ENCODE measurements at places on chromosomes 3 and 15.

- no peak for DNase-seq
Measured at GRCh38 chr3:161412123-161412522, 40.8 kb upstream of the SPTSSB start.

DNA sequence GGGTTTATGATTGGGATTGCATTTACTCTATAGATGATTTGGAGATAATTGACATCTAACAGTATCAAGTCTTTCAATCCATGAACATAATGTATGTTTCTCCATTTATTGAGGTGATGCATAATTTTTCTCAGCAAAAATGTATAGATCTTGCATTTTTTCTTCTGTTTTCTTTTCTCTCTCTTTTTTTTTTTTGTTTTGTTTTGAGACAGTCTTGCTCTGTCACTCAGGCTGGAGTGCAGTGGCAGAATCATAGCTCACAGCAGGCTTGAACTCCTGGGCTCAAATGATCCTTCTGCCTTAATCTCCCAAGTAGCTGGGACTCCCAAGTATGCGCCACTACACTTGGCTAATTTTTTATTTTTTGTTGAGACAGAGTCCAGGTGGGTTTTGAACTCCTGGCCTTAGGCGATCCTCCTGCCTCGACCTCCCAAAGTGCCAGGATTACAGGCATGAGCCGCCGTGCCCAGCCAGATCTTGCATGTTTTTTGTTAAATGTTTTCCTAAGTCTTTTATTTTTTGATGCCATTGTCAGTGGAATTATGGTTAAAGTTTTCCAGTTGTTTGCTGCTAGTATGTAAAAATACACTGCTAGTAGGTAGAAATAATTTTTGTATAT is 3.1 kb downstream of the LMLN start:
- DNase-seq: no peak

DNA sequence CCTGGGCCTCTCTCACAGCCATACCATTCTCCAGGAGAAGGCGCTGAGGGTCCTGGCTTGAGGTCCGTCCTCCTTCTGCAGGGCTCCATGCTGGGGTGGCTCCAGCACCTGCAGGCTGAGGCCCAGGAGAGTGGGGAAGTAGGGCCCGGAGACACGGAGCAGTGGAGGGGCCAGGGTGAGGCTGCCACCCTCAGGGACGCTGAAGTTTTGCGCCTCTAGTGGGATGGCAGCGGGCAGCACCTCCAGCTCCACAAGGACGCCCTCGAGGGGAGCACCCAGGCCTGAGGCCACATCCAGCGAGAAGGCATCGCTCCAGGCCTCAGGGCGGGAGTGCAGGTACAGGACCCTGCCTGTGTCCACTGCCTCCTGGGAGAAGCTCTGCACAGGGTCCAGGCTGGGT is 27.5 kb downstream of the CSPG4 start:
- DNase-seq: no peak

DNA sequence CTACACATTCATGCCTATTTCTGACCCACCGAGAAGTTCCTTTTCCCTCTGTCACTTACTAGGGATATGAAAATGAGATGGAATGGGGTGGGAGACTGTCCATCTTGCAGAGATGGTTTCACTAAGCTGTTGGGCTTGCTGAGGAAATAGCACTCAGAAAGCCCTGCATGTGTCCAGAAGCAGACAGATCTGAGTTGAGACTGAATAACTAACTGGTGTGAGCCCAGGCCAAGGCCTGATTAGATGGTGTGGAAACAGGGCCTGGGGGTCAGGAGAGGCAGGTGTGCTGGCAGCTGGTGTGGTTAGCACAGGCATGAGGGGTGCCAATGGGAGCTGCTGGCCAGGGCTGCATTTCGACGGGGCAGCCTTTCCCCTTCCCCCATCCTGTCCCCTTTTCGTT is 72.1 kb downstream of the CLSTN2 start:
- no peak for DNase-seq

- DNase-seq: no peak
Measured at GRCh38 chr3:157442729-157443128, 6.1 kb downstream of the PTX3 start.

GRCh38 chr15:89002281-89002761 is 85.9 kb upstream of the ABHD2 start:
- DNase-seq: no peak

Measured in activated CD4-positive, CD25-positive, alpha-beta regulatory T cell (primary cell).